ENCODE measurements at places on chromosomes 13 and 19.

DNA sequence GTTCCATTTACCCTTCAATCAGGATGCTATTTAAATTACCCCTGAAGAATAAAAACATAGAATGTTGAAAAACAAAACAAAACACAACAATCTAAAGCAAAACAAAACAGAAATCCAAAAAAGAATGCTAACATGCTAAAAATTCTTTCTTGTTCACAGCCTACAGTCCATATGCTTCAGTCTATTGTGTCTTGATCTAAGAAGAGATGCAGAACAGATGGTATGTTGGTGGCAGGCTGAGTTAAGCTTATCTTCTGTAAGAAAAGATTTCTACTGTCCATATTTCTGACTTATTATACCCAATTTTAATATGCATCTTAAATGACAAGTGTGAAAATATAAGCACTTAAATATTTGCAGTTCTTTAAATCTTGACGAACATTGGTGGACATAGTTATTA lies 356.1 kb upstream of the SLITRK1 start:
- no peak for DNase-seq

DNA sequence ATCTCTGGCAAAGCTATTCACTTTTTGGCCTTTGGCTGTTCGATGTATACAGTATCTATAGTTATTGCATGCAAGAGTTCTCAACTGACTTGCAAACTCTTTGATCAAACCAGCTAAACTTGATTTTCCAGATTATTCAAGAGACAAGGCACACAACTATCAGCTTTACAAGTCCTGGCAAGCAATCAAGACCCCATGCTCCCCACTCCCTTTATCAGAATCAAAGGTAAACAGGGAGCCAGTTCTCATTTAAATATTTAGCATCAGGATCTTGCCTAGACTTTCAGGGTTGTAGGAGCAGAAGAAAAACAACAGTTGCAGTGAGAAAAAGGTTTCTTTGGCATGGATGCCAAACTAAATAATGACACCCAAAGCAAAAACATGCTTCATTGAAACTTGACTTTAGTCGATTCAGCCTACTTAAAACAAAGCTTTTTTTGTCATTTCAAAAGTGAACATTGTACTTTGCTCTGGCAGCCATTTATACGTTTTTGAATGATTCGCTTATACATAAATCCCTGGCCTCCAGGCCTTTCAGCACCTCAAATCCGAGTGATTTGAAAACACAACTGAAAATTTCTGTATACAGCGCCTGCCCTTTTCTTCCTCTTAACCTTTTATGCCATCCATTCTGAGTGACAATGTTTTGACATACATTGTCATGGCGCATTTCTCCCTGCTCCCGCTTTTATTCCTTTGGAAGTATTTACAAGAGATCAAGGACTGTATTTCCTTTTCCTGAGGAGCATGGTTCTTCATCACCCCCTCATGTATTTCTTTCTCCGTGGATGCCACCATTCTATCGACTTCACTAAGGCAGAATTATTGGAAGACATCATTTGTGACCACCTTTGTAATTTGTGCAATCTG lies 340.8 kb downstream of the KLF5 start:
- no peak for DNase-seq

GRCh38 chr13:43785261-43785649 lies 1.5 kb downstream of the ENOX1 start:
- no peak for DNase-seq

DNA sequence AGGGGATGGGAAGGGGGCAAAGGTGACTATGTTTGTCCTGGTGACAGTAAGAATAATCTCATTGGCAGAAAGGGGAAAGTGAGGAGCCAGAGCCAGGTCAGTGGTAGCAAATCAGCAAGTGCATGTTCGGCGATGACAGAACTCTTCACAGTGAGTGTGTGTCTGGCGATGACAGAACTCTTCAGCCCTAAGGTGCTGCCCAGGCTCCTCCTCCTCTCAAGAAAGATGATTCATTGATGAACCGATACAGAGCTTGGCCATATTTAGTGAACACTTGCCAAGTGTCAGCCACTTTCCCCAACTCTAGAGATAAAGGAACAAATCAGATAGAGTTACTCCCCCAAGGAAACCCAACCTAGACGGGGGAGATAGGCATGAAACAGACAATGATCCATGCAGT lies 199.3 kb upstream of the UBL3 start:
- DNase-seq = no peak

DNA sequence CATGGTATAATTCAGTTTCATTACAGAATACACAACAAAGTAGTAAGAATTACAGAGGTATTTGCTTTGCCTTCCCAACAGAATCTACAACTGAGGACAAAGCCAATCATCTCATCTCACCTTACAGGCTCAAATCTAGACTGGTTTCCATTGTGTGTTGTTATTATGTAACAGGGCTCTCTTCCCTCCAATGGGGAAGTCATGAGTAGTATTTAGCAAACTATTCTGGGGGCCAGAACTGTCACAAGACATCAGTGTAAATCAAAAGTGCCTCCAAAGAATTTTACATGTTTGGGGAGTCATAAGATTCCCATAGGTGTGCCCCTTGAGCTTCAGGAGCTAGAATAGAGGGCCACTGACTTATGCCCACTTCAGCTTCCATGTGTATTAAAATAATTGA lies 187.0 kb upstream of the EDNRB start:
- no peak for DNase-seq

DNA sequence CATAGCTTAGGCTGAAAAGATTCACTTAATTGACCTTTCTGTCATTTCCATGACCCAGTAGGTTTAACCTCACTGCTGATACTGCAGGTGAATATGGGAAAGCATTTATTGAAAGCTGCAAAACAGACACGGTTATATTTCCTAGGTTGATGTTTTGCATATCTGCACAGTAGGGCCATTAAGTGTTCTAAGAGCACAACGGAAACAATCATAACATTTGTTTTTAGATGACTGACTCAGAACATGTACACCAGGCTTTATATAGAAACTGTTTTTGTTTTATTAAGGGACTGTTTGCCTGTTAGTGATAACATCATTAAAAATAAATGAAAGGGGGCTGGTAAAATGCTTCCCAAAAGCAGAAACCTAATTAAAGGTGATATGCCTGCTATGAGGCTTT lies 367.8 kb downstream of the DACH1 start:
- no peak for DNase-seq

DNA sequence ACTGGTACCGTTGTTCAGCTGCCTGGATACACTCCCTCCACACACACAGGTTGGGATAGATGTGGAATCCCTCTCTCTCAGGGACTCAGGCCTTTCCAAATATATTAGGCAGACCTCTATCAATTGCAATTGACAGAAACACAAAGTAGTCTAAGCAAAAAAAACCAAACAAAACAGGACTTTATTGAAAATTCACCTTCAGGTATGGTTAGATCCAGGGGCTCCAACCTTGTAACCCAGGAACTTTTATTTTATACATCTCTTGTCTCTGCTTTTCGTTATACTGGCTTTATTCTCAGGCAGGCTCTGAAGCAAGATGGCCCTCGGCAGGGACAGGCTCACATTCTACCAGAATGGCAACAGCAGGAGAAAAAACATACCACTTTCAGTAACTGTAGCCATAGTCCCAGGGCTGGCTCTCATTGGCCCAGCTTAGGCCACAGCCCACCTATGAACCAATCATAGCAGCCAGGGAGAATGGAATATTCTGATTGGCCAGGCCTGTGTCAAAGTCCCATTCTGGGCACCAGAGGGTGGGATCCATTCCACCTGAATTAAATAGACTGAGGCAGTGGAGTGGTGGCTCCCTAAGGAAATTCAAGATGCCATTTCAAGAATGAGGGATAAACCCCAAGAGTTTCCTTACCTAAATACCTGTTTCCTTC lies 13.1 kb upstream of the CEACAM19 start:
- no peak for DNase-seq

DNA sequence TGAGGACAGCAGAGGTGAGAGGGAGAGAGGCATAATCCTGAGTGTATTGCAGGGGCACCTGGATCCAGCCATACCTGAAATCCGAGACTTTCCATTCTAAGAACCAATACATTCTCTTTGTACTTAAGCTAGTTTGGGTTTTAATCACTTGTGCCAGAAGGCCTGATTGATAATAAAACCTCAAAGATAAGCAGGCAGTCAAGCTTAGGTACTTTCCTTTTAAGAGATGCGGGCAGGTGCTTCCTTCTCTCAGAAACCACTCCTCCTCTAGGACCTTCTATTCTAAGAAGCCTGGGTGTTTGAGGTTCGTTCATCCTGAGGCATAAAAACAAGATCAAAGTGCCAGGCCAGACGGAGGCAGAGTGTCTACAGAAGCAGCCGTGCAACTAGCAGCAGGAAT lies 22.2 kb downstream of the FAM187B start:
- DNase-seq = peak; percentile 52

DNA sequence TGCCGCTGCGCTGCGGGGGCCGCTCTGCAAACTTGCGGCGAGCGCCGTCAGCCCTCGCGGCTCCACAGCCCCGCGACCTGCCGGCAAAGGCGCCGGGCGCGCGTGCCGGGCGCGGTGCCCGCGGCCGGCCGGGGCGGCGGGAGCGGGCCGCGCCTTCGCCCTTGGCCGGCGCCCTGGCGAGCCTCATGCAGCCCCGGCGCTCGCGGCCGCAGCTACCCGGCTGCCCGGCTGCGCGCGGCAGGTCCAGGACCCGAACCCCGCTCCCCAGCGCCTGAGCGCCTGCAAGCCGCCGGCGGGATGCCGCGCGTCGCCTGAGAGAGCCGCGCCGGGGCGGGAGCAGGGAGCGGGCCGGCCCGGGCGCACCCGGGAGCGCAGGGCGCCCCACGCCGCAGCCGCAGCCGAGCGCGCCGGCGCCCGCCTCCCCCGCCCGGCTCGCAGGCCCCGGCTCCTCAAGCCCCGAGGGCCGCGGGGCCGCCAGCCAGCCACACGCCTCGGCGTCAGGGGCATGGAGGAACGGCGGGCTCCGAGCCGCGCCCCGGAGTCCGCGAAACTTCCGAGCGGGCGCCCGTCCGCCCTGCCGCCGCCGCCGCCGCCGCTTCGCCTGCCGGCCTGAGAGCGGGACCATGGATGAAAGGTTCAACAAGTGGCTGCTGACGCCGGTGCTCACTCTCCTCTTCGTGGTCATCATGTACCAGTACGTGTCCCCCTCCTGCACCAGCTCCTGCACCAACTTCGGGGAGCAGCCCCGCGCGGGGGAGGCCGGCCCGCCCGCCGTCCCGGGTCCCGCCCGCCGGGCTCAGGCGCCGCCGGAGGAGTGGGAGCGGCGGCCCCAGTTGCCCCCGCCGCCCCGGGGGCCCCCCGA lies 564 bp downstream of the HS6ST3 start:
- DNase-seq = peak; percentile 52

GRCh38 chr13:99050983-99051488 lies 73.2 kb upstream of the DOCK9 start:
- DNase-seq = no peak

GRCh38 chr19:13840305-13841085 lies 36.4 kb upstream of the NANOS3 start:
- DNase-seq = peak; percentile 76

GRCh38 chr19:50837300-50837699 lies 3.9 kb upstream of the KLK15 start:
- no peak for DNase-seq

DNA sequence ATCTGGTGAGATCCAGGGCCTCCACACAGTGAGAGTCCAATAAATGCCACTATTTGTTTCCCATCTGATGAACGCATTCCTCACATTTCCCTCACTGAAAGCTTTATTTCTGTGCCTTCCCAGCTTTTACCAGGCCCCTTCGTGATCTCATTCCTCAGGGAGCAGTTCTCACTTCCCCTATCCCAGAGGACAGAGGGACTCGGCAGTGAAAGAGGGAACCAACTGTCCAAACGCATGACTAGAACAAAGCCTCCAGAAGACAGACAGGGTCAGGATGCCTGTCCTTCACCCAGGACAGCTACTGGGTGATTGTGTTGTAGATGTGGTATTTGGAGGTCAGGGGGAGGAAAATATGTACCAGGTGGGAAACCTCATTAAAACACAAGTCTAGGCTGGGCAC lies 2.0 kb upstream of the ZBTB45 start:
- DNase-seq = no peak

- no peak for DNase-seq
These were observed 213.6 kb downstream of the URI1 start for GRCh38 chr19:30155381-30156200.

All from activated CD8-positive, alpha-beta memory T cell treated with anti-CD3 and anti-CD28 coated beads, Interleukin-2, amount 50 U/mL, for 48 hours (primary cell).